Effector CD4-positive, alpha-beta T cell (primary cell): ENCODE measurements at places on chromosomes 11 and 22.

GRCh38 chr11:104011044-104011443 lies 25.4 kb upstream of the DDI1 start:
- no peak for DNase-seq

GRCh38 chr22:48780597-48781277 lies 1046.9 kb downstream of the BRD1 start:
- no peak for DNase-seq

DNA sequence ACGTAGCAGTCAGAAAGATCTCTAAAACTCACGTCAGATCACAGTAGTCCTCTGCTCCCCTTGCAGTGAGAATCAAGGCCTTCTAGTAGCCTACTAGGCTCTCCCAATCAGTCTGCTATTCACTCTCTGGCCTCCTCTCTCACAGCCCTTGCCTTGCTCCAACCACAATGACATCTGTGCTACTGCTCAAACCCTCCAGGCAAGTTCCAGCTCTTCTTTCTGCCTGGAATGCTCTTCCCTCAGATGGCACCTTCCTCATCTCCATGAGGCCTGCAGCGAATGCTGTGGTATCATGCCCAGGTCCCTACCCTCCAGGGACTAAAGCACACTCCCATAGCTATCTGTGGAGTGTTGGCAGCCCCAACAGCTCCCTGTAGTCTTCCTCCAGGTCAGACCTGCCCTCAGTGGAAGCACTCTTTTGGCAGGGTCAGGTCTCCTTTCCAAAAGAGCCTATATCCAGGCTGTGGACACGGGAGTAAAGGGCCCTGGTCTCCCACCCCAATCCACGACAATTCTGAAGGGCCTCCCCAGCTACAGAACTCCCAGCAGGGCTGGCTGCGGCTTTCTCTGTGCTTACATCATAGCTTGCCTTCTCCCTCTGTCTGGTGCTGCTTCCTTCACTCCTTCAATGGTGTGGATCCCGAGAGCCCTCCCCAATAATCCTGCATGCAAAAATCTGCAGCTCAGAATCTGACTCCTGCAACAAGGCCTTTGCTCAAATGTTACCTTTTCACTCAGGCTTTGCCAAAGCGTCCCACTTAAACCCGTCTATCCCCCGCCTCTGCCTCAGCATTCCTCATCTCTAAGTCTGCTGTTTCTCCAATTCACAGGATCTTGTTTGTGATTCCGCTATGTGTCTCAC lies 8.9 kb downstream of the HIRA start:
- DNase-seq = no peak

GRCh38 chr11:120020981-120021380 lies 116.9 kb downstream of the TRIM29 start:
- no peak for DNase-seq

GRCh38 chr11:21653951-21654421 lies 538.9 kb upstream of the ANO5 start:
- no peak for DNase-seq

DNA sequence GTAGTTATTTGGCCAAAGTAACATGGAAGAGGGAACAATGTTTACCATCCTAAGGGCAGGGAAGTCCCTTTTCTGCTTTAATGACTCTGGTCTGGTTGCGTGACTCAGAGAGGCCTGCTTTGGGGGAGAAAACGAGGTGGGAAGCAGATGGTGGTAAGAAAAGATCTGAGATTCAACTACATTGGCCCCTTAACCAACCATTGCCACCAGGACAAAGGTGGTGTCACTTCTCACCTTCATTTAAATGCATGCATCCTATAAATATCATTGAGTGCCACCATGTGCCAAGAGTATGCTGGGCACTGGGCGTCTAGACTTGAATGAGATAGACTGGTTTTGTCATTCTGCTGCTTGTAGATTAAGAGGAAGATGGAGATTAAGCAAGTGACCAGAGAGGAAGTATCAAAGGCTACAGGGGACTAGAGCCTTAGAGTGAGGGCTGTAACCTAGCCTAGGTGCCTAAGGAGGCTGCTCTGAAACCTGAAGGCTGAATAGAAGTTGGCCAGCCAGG lies 3.6 kb upstream of the SORL1 start:
- no peak for DNase-seq

DNA sequence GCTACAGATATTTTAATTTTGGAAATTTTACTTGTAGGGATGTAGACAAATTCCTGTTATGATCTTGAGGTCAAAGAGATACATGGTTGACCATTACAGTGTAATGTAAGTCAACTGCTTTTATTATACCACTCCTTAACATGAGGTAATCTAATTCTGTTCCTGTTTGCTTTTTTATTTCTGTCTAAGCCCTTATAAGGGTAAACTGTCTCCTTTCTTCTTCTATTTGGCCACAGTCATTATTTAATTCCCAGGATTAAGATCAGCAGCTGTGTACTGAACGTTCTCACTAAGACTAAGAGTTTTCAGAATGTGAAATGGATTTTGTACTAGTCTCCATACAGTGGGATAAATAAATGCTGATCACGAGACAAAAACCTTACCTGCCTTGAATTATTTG lies 32.8 kb downstream of the C2CD3 start:
- no peak for DNase-seq

DNA sequence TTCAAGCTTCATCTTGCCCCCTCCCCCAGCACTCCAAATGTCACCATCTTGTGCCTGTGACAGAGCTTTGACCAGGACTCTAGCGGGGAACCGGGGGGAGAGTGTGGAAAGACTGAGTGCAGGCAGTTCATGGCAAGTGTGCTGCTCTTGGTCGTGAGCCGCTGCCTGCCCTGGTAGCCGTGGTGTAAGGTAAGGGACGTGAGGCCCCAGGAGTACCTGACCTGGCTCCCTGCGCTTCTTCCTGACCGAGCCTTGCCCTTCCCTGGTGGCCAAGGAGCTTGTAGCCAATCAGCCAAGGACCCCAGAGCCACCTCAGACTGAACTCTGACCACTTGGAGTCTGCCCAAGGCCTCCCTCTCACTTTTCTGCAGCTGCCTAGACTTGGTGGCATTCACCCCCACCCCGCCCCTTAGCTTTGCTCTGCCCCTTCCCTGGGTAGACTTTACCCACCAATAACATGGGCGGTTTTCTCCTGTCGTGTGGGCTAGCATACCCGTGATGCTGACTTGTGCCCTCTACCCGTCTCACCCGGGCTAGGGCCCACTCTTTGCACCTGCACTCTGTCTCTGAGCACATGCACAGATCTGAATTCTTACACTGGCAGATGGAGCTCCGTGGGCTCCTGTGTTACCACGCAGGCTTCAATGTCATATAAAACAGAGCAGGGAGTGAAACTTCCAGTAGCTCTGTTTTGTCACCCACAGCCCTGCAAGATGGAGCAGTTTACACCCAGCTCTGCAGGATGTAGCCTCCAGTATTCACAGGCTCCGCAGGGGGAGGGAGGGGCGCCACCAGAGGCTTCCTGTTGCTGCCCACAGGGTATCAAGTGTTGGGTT lies 1.5 kb downstream of the DGKZ start:
- peak; percentile 36 for DNase-seq

GRCh38 chr11:63023841-63024648 lies 8.4 kb upstream of the SLC22A8 start:
- peak; percentile 80 for DNase-seq

DNA sequence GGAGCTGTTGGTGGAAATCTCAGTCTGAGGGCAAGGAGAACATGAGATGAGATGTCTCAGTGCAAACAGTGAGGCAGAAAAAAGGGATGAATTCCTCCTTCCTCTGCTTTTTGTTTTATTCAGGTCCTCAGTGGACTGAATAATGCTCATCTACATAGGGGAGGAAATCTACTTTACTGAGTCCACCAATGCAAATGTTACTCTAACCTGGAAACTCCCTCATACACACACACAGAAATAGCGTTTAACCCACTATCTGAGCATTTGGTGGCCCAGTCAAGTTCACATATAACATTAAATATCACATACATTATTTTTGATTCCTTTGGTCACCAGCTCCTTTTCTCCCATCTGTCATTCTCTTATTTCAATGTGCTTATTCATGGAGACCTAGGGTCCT lies 418.8 kb downstream of the TMEM135 start:
- DNase-seq = no peak

DNA sequence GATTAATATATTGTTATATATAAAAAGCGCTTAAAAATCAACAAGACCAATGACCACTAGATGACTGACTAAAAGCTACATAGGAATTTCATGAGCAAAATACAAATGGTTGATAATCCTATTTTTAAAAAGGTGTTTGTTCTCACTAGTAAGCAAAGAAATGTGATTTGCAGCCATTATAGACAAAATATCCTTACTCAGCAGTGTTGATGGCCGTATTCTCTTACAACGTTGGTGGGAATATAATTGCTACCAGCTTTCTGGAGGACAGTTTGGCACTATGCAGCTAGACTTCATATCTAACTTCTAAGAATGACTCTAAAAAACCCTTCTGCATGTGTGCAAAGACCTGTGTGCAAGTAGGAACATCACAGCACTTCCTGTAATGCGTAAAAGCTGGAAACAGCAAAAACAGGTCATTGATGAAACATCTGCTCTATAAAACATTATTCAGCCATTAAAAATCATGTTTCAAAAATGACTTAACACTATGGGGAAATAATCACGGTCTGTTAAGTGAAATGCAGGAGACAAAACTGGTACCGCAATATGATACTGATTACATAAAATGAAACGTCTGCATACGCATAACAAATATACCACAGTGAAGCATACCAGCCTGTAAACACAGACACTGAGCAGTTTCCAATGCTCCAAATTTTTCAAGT lies 70.1 kb upstream of the LINC01488 start:
- no peak for DNase-seq

DNA sequence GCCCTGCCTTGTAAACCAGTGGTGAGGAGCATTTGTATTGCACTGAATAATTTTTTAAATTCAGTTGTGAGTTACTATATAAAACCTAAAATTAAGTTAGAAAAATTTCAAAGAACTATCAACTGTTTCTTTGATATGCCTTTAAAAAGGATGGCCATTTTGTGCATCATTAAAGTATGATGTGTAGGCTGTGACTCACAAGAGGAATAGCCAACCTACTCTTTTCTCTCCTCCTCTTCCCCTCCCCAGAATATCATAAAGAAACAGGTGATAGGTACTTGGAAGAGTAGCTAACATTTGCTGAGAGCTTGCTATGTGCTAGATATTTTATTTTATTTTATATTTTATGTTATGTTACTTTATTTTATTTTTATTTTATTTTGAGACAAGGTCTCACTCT lies 10.6 kb upstream of the PIK3C2A start:
- no peak for DNase-seq

DNA sequence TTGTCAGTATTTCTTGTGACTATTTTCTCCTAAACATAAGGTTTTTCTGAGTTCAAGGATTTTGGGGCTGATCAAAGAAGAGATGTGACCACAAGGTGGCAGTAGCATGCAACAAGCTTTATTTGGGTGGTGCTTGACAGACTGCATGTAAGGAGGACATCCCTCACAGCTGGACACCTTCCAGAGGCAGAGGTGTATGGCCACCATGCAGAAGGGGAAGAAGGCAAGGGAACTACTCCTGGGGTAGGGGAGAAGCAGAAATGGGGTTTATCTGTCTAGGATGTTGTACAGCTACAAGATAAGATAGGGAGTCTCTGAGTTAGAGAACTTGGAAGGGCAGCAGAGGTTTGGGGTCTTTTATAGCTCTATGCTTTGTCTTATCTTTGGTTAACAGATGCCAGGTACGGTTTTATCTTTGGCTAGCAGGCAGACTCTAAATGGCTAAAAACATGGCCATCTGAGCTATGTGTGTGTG lies 5.1 kb upstream of the BIRC2 start:
- DNase-seq = peak; percentile 74

- no peak for DNase-seq
These were observed 189.3 kb upstream of the MTMR2 start for GRCh38 chr11:96113193-96113681.

DNA sequence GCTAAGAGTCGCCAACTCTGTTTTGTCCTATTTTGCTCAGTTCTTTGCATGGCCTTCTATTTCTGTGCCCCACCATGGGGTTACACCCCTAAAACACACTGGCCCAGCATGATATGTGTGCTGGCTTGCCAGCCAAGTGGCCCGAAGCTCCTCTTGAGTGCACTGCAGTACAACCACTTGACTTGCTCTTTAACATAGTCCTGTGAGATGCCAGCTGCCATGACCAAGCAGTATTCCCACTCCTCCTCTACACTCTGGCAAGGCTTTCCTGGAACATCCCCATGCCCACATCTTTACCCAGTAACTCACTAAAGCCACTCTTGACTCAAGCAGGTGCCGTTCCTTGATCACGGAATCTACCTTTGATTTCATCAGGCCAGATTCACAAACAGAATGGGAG lies 102.9 kb upstream of the GAL start:
- DNase-seq = no peak

DNA sequence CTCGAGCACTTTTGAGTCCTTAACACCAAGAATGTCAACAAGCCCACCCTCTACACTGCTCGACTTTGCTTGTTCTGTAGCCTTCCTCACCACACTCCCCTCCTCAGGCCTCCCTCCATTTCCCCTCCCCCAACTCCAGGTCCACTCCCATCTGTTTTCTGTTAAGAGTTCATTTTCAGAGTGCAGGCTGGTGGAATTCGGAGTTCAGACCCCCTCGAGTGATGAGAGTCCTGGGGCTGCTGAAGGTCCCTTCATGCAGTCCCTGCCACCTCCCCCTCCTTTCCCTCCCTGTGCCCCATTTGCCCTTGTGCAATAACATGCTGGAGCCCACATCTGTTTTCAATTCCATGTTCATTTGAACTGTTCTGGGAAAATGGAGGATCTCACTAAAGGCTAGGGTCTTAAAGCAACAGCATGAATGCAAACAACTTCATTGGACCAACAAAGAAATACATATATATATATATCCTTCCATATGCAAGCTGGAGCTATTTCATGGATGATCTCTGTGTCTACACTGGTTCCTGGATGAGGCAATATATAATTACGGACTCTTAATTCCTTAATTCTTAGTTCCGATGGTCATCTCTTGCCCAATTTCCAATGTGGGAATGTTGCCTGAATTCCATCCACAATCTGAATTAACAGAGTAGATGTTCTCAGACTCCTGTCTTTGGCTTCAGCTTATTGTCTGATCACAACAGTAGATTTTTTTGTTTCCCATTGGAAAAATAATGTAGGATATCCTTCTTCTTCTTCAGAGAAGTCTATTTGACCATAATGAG lies 340.4 kb downstream of the ETS1 start:
- no peak for DNase-seq

- no peak for DNase-seq
These were observed 7.2 kb downstream of the ELFN2 start for GRCh38 chr22:37419969-37420685.

GRCh38 chr11:93476796-93477195 lies 66.4 kb downstream of the SMCO4 start:
- DNase-seq = no peak

GRCh38 chr11:101429703-101430540 lies 153.9 kb downstream of the TRPC6 start:
- DNase-seq = no peak
